ENCODE measurements at places on chromosomes 4 and X. TPM values are rescaled to one million over a fixed set of nuclear protein-coding genes. Genes with fewer than 3 reads are reported as not detected.

DNA sequence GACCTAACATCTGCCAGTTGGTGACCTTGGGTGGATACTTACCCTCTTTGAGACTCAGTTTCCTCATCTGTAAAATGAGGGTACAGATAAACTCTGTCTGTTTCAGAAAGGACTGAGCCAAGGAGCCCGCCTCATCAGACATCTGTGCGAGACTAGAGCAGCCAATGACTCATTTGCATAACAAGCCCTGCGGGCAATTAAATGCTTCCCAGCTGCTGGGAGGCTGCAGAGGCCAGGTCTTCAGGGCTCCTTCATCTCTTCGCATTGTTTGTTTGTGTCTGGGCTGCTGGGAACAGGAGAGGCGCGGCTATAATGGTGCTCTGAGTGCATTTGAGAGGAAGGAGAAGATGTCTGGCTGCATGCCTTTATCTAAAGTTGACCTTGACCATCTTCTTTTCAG lies 85.0 kb downstream of the ADRA2C start:
- no peak overlapping the region for H3K4me3 ChIP-seq
- no peak for DNase-seq
- H3K36me3 ChIP-seq = no peaks in the 10 kb centered on the region
- H3K4me1 ChIP-seq = no peaks in the 10 kb centered on the region
- H3K27ac ChIP-seq = no peak overlapping the region
- no peaks in the 10 kb centered on the region for H3K27me3 ChIP-seq

GRCh38 chr4:92451782-92452181 lies 148.0 kb downstream of the GRID2 start:
- DNase-seq = no peak
- no peaks in the 10 kb centered on the region for H3K27me3 ChIP-seq
- H3K4me1 ChIP-seq = no peaks in the 10 kb centered on the region
- H3K27ac ChIP-seq = no peak overlapping the region

DNA sequence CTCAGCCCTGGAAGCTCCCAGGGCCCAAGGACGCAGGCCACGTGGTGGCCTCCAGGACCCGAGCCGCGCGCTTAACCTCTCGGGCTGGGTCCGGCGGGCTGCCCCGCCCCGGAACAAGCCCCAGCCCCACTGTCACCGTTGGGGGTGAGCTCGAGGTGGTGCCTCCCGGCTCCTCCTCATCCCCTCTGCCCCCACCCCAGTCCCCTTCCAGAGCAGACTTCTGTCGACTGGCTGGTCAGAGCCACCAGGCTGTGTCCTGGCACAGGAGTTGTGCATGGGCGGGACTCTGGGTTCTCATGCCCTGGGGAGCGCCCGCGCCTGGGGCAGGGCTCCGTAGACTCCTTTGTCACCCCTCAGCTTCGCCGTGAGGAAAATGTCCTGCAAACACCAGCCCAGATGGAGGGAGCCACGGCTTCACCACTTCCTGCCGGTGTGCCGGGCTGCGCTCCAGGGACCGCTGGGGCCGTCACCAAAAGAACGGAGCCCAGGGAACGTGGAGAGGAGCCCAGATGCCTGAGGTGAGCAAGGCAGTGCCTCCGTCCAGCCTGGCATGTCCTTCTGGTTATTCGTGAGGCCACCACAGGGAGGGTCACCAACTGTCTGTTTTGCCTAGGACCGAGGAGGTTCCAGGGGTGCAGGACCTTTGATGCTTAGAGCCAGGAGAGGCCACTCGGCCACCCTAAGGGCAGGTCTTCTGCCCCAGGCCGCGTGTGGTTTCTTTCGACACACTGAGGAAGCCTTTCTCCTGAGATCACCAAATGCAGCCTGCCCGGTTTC lies 7.1 kb upstream of the RGS12 start:
- no peak overlapping the region for H3K27ac ChIP-seq
- DNase-seq = no peak
- H3K4me3 ChIP-seq = no peak overlapping the region
- H3K36me3 ChIP-seq = no peaks in the 10 kb centered on the region
- peaks cover 43% of the 10 kb centered on the region for H3K27me3 ChIP-seq

- H3K27me3 ChIP-seq = no peaks in the 10 kb centered on the region
- H3K4me1 ChIP-seq = no peaks in the 10 kb centered on the region
- no peak overlapping the region for H3K4me3 ChIP-seq
- no peak for DNase-seq
These were observed 179.0 kb upstream of the FGF13 start for GRCh38 chrX:138890491-138890890.

GRCh38 chrX:52977953-52978352 lies 19.6 kb upstream of the FAM156A start:
- H3K4me3 ChIP-seq = no peak overlapping the region
- H3K27me3 ChIP-seq = no peaks in the 10 kb centered on the region
- no peak overlapping the region for H3K27ac ChIP-seq
- no peak for DNase-seq
- no peaks in the 10 kb centered on the region for H3K4me1 ChIP-seq

DNA sequence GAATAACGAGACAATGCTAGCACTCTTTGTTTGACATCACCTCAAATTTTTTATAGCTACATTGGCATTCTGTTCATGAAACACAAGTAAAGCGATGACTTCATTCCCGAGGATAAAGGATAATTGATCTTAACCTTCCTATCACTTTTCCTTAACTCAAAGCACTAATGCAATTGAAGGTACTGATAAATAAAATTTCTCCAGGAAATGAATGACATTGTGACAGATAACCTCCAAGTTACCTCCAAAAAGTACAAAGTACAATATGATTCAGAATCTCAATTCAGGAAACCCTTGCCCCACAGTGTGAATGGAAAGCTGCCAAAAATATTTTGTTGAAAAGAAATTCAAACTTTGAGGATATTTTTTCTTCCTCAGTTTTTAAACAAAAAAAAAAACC lies 1.8 kb downstream of the PRSS12 start:
- H3K27me3 ChIP-seq = peaks cover 72% of the 10 kb centered on the region
- no peak for DNase-seq
- H3K4me3 ChIP-seq = no peak overlapping the region

DNA sequence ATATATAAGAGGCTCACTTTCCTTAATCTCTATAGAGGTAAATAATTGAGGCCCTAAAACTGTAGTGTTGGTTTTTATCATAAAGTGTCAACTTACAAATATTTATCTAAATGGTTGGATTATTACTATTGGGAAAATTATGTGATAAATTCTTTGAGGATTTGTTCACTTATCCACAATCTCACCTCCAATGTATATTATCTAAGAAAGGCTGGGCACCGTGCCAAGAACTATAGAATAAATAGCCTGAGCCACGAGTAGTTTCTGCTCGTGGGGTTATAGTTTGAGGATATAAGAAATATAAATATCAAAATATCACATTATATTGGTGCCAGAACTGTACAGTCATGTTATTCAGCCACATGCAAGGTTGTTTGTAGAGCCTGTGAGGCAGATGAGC lies 177.9 kb downstream of the VEGFC start:
- H3K27me3 ChIP-seq = no peaks in the 10 kb centered on the region
- no peaks in the 10 kb centered on the region for H3K4me1 ChIP-seq
- no peaks in the 10 kb centered on the region for H3K36me3 ChIP-seq
- no peak overlapping the region for H3K4me3 ChIP-seq
- DNase-seq = no peak

GRCh38 chr4:7043284-7044136 lies at the start of gene TADA2B:
Gene TADA2B, plus strand, starts transcription at chr4:7043372. Its CDS starts 208 bp downstream, at chr4:7043580.
- DNase-seq = no peak
- H3K27ac ChIP-seq = peak within 1 kb of the TSS; percentile 37
- peaks cover 42% of the 10 kb centered on the region for H3K4me1 ChIP-seq

- no peaks in the 10 kb centered on the region for H3K36me3 ChIP-seq
- no peaks in the 10 kb centered on the region for H3K4me1 ChIP-seq
- H3K4me3 ChIP-seq = no peak overlapping the region
- DNase-seq = no peak
- no peak overlapping the region for H3K27ac ChIP-seq
These were observed 95.8 kb downstream of the COL25A1 start for GRCh38 chr4:109206620-109207019.

DNA sequence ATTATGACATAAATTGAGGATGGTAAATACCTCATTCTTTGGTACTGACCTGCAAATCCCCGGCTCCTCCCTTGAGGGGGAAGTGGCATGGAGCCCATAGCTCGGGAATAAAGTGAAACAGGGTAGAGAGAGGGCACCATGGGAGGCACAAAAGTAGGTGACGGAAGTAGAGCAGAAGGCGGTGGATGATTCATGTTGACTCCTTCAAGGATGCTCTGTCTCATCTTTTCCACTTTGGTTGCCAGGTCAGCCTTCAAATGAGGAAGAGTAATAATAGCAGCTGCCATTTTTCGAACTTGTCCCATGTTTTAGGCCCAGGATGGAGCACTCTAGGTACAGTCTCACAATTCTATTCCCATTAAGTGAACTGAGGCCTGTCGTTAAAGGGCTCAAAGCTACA lies 41.4 kb upstream of the PHF8 start:
- H3K4me1 ChIP-seq = no peaks in the 10 kb centered on the region
- no peak for DNase-seq
- peaks cover 4% of the 10 kb centered on the region for H3K36me3 ChIP-seq

GRCh38 chr4:24042094-24042493 lies 152.2 kb upstream of the PPARGC1A start:
- no peaks in the 10 kb centered on the region for H3K36me3 ChIP-seq
- H3K4me3 ChIP-seq = no peak overlapping the region
- H3K4me1 ChIP-seq = no peaks in the 10 kb centered on the region
- H3K27me3 ChIP-seq = no peaks in the 10 kb centered on the region
- no peak for DNase-seq
- H3K27ac ChIP-seq = no peak overlapping the region

- peak; percentile 90 for DNase-seq
- H3K4me3 ChIP-seq = peak overlapping the region; percentile 20
- H3K36me3 ChIP-seq = no peaks in the 10 kb centered on the region
- H3K27me3 ChIP-seq = peaks cover 48% of the 10 kb centered on the region
These were observed 4.0 kb upstream of the ZNF518B start for GRCh38 chr4:10461091-10461849.

GRCh38 chr4:56909086-56909894 lies 1.6 kb downstream of the REST start:
- peak overlapping the region; percentile 70 for H3K4me3 ChIP-seq
- H3K4me1 ChIP-seq = peaks cover 22% of the 10 kb centered on the region
- H3K27ac ChIP-seq = peak overlapping the region; percentile 96
- DNase-seq = peak; percentile 55
- H3K27me3 ChIP-seq = peaks cover 2% of the 10 kb centered on the region

DNA sequence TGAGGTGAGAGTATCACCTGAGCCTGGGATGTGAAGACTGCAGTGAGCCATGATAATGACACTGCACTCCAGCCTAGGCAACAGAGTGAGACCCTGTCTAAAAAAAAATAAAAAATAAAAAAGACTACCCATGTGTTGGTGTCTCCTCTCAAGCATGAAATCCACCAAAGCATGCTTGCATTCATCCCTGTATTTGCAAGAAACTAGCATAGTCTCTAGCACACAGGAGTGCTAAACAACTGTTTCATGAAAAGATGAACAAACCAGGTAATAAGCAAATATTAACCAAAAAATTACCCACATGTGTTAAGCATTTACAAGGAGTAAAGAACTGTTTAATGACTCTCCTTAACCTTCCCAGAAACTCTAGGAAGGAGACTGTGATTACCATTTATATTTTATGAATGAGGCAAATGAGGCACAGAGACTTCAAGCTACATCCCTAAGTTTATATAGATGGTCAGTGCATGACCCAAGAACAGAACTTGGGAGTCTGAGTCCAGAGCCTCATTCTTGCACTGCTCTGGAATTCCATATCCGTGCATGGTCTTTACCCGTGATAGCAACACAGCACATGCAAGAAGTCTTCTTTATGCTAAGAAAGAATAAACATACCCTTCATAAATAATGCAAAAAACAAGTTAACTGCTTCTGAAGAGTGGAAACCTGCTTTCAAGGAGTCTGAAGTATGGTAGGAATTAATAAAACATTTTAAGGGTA lies 186.1 kb upstream of the STS start:
- H3K27me3 ChIP-seq = no peaks in the 10 kb centered on the region
- no peaks in the 10 kb centered on the region for H3K4me1 ChIP-seq
- H3K27ac ChIP-seq = no peak overlapping the region
- H3K4me3 ChIP-seq = no peak overlapping the region

GRCh38 chr4:37837446-37837845 lies 11.0 kb downstream of the PGM2 start:
- no peak overlapping the region for H3K27ac ChIP-seq
- no peak for DNase-seq
- H3K4me3 ChIP-seq = no peak overlapping the region

DNA sequence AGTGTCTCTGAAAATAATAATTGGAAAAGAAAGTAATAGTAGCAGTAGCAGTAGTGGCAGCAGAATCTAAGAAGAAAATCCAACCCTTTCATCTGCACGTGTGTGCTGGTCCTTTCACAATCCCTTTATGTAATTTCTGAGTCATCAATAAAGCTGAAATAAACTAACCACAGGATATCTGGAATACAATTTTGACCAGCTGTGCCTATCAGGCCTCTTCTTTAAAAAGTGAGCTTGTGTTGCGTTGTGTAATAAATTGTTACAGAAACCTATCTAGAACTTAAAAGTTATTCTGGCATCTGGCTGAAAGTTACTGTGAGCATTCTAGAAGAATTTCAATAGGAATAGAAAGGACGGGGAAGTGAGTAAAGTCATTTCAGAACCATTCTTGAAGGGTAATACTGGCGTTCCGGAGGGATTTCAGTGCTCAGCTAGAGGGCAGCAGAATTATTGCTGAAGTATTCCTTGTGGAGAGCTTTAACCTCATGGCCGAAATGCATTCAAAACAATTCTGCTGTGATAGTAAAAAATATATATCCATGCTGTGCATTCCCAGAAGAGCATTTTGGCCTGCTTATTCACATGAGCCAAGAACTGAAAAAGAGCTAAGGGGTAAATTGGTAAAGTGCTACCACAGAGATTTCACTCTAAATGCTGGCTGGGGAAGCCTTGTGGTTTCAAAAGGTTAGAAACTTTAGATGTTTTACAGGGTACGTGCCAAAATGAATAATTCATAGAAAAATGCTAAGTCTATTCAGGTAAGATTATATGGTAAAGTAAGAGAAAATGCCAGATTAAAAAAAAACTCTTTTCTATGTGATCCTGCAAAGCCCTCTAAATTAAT lies 260.6 kb downstream of the NKX6-1 start:
- H3K27me3 ChIP-seq = no peaks in the 10 kb centered on the region
- H3K27ac ChIP-seq = no peak overlapping the region
- H3K4me1 ChIP-seq = no peaks in the 10 kb centered on the region

DNA sequence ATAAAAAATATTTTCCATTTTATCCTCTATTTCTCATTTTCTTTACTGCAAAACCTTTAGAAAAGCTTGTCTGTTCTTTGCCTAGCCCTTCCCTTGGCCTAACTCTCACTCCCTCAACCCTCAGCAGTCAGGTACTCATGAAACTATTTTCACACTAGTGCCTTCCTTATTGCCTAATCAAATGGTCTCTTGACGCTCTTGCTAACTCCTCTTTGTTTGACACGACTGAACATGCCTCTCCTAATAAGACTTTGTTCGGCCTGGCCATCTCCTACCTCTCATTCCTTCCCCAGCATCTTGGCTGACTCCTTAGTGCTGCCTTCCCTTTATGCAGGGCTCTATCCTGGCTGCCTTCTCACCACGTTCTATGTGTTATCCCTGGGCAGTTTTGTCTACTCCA lies 11.1 kb upstream of the LRAT start:
- no peaks in the 10 kb centered on the region for H3K27me3 ChIP-seq
- no peak overlapping the region for H3K27ac ChIP-seq
- no peak overlapping the region for H3K4me3 ChIP-seq
- H3K4me1 ChIP-seq = no peaks in the 10 kb centered on the region
- no peak for DNase-seq

RBM46 gene
- 0.09 TPM for total RNA-seq

RNF150 gene
- total RNA-seq = 2.9 TPM

SOD3 gene
- total RNA-seq = 3.1 TPM

TMEM144 gene
- total RNA-seq = 2.5 TPM

ENOX2 gene
- total RNA-seq = 7.4 TPM

TASL gene
- total RNA-seq = 8.0 TPM

MAGEA11 gene
- total RNA-seq = 0.05 TPM

TRIM60 gene
- total RNA-seq = not detected

UBA6 gene
- total RNA-seq = 53.5 TPM

PPP3CA gene
- 12.9 TPM for total RNA-seq

SYTL5 gene
- 0.14 TPM for total RNA-seq

TMEM47 gene
- 2.7 TPM for total RNA-seq
